Fibroblast of villous mesenchyme (primary cell): ENCODE measurements at places on chromosomes 5 and 9. TPM values are rescaled to one million over a fixed set of nuclear protein-coding genes. Genes with fewer than 3 reads are reported as not detected.

- no peak for DNase-seq
Observed at GRCh38 chr9:118583414-118583813, 785.8 kb downstream of the BRINP1 start.

DNA sequence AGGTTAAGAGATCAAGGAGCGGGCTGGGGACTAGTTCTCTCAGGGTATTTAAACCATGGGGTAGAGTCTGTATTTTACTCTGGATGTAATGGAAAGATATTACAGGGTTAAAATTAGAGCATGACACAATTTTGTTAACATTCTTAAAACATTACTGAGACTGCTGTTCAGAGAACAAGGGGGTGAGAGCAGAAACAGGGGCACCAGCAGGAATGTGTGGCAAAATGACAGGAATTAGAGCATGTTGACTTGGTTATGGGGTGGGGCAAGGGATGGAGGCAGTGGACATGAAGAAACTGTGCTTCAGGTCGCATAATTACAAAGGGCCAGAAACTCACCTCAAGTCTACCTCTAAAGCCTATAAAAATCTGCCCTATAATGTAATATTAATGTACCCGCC is 75.0 kb downstream of the TMEM232 start:
- peak; percentile 19 for DNase-seq

DNA sequence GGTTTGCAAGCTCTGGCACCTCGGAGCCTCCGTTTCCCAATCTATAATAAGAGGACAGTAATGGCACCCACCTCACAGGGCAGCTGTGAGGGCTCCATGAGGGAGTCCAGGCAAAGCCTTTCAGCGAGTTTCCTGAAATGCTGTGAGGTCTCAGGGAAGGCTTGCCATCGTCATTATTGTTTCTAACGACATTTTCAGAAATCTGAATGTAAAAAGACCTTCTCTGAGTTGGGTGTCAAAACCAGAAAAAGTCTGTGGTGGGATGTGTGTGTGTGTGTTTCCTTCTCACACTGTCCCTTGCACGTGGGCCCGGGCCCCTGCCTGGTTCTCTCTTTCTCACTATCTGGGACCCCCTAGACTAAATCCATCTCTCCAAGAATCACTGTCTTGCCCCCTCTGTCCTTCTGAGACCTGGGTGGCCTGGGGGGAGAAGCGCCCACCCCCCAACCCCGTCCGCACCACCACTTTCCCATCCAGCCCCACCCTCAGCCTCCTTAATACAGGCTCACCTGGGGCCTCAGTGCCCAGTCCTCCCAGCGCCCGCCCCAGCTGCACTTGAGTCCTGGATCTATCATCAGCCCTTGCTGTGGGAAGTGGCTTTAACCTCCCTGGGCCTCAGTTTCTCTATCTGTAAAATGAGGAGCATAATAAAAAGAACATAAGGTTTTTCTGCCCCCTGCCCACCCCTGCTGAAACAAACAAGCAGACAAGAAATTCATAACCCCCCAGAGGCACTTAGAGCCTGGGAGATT is 180.3 kb downstream of the C9orf50 start:
- no peak for DNase-seq

DNA sequence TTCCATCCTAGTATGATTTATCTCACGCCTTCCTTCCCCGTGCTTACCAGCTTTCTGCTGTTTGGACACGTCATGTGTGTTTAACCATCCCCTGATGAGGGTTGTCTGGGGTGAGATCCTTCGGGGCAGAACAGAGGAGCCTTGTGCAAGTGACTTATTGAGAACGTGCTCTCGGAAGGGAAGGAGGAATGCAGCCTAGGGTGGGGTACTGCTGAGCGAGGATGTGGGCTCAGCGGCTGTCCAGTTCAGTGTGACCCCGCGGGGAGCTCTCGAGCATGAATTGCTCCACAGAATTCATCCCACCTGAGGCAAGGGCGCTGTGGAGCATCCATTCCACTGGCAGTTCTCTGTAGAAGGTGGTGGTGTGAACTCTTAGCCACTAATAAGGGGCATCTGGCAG is 4.0 kb downstream of the MYOZ3 start:
- no peak for DNase-seq

DNA sequence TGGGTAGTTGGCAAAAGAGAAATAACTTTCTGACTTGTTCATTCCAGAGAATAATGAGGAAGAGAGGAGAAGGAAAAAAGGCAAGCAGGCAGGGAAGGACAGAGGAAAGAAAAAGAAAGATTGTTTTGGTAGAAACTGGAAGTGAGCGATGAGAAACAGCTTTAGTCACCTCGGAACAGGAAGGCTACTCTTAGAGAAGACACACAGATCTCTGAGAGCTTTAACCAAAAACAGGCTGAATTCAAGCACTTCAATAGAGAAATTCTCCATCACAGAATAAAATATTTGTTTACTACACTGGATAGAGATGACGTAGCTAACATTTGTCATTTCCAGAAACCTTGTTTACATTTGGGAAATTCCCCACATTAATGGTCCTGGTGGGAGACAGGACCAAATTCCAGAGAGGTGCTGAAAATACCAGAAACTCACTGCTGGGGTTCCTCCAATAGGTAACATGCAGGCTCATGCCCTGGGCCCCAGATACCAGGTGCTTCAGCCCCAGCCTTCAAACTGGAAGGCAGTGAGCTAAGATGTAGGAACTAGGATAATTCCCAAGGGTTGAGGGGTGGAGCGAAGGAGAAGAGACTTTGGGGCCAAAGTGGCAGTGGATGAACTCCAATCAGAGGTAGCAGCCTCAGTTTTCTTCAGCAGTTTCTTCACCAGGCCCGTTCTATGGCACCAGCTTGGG is 227.7 kb upstream of the GRAMD2B start:
- DNase-seq = no peak

- peak; percentile 42 for DNase-seq
Observed at GRCh38 chr5:56561-57290, 35.2 kb upstream of the PLEKHG4B start.

- peak; percentile 77 for DNase-seq
Observed at GRCh38 chr5:143887903-143888665, 76.1 kb downstream of the HMHB1 start.

- peak; percentile 59 for DNase-seq
Observed at GRCh38 chr5:112004867-112005622, 248.1 kb upstream of the NREP start.

DNA sequence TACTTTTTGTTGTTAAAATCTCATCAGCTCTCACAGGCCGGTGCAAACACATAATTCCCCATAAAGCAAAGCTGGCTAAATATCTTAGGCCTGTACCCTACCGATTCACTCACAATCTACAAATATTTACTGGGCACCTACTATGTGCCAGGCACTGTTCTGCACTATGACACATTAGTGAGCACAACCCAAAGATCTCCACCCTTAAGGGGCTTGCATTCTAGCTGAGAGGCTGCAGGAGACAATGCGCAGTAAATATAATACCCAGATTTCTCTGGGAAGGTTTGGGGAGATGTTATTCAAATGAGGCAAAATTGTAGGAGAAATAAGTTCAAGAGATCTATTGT is 53.7 kb downstream of the FNBP1 start:
- DNase-seq = no peak

GRCh38 chr9:17875886-17876285 is 297.0 kb downstream of the SH3GL2 start:
- DNase-seq = no peak

GRCh38 chr9:133538851-133539833 is 4.6 kb downstream of the ADAMTSL2 start:
- DNase-seq = peak; percentile 22

DNA sequence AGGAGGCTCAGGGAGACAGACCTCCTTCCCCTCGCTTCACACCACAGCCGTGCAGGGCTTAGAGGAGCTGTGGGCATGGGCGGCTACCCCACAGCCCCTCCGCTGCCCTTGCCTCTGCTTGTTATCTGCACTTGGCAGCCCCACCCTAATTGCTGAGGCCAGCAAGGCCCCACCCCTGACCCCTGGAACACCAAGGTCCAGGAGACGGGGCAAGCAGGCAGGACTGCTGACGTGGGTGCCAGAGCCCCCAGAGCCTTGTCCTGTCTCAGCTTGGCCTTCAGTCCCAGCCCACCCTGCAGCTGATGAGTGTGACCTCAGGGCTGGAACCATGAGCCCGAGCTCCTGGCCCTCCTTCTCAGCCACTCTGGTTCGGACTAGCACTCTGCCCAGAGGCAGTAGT is 29.1 kb upstream of the NEURL1B start:
- no peak for DNase-seq

DNA sequence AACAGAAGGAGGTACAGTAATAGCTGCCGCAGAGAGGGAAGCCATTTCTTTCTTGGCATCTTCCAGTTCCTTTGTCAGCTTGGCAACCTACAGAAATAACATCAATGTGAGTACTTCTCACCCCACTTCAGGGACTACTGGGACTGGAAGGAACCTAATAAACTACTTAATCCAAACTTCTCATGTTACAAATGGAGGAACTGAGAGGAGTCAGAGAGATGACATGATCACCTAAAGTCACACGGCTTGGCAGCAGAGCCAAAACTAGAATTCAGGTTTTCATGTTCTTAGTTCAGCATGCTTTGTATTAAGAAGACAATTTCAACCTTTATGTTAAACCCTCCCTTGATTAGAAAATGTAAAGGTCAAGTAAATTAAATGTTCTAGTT is 44.7 kb downstream of the DIAPH1 start:
- no peak for DNase-seq

DNA sequence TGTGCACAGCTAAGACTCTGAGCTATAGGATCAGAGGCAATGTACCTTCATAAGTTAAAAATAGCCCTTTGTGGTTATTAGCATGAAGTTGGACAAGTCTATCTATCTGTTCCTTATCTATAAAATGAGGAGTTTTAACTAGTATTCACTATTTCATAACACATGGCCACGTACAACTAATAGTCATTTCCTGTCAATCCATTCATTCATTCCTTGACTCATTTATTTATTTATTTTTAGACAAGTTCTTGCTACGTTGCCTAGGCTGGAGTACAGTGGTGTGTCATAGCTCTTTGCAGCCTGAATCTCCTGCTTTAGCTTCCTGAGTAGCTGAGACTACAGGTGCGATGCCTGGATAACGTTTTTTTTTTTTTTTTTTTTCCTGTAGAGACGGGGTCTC is 92.1 kb downstream of the NR3C1 start:
- DNase-seq = peak; percentile 71

GRCh38 chr9:116686693-116687073 is 422 bp upstream of the TRIM32 start:
- no peak for DNase-seq

GRCh38 chr5:15261269-15261995 is 238.5 kb upstream of the FBXL7 start:
- no peak for DNase-seq

- DNase-seq = no peak
Observed at GRCh38 chr5:166695326-166695725, 1596.1 kb upstream of the WWC1 start.

DNA sequence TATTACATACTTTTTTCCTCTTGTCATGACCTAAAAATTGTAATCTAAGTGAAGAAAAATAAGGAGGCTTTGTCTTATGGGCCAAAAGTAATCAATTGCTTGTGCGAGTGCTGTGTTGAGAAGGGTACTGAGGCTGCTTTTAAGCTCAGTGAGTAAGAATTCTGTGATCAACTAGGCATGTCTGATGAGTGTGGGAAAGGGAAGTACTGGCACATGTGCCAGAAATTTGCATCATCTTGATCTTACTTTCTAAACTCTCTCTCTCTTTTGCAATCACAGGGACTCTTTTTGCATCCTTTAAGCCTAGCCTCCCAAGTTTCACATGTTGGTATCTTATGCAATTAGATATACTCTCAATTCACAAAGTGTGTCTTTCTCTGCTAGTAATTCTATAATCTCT is 329.9 kb downstream of the KIF4B start:
- DNase-seq = no peak

GRCh38 chr9:95171001-95171400 is 146.5 kb downstream of the FANCC start:
- peak; percentile 43 for DNase-seq

DNA sequence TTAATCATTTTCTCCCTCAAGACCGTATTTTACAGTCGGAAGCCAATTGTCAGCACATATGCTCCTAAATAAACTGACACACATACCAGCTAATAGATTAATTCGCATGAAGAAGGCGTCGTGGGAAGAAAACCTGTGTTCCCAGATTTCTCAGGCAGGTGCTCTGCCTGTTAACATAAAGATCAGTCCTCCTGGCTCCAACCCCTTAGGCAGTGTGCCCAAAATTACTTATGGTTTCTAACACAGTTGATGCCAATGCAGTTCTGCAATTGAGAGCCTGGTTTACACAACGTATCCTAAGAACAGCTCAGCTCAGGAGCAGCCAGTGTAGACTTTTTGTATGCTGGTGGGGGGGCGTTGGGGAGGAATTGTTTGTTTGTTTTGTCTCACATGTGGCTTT is 208.3 kb downstream of the ENC1 start:
- DNase-seq = no peak

POLR3G gene
- total RNA-seq = 4.5 and 5.2 TPM in 2 replicates

AFAP1L1 gene
- total RNA-seq = 10.8 and 11.9 TPM in 2 replicates

GRXCR2 gene
- not detected in 2 replicates for total RNA-seq

FRRS1L gene
- total RNA-seq = under 0.01 TPM in 1 of 2 replicates, not detected in the other

PCDHA8 gene
- total RNA-seq = under 0.01 TPM in 2 replicates

MYO10 gene
- total RNA-seq = 36.7 and 61.2 TPM in 2 replicates

CDH9 gene
- not detected in 2 replicates for total RNA-seq

PCDHB16 gene
- under 0.01 and 0.32 TPM in 2 replicates for total RNA-seq

DDX4 gene
- not detected in 2 replicates for total RNA-seq

PCDHA6 gene
- under 0.01 and 0.43 TPM in 2 replicates for total RNA-seq

CDHR2 gene
- total RNA-seq = not detected in 2 replicates

INSYN2B gene
- total RNA-seq = 11.0 and 12.5 TPM in 2 replicates

RAD23B gene
- total RNA-seq = 184 and 375 TPM in 2 replicates

OTULINL gene
- 19.6 and 23.7 TPM in 2 replicates for total RNA-seq

KLHL9 gene
- 34.8 and 57.9 TPM in 2 replicates for total RNA-seq

IFNA21 gene
- not detected in 2 replicates for total RNA-seq
